ENCODE measurements at places on chromosomes 11 and 22. TPM values are rescaled to one million over a fixed set of nuclear protein-coding genes. Genes with fewer than 3 reads are reported as not detected.

Gene MS4A1
- total RNA-seq = not detected

Gene SYT12
- total RNA-seq = 0.18 TPM

Gene GDPD4
- not detected for total RNA-seq

Gene SELENOM
- 51.9 TPM for total RNA-seq

Gene UPK3A
- not detected for total RNA-seq

GRCh38 chr11:94171693-94172440, 43.2 kb downstream of the PANX1 start:
- peak; percentile 26 for DNase-seq

GRCh38 chr22:20578192-20578591, 70.8 kb downstream of the MED15 start:
- no peak for DNase-seq

GRCh38 chr22:16803255-16803917, 21.8 kb downstream of the XKR3 start:
- DNase-seq = no peak

DNA sequence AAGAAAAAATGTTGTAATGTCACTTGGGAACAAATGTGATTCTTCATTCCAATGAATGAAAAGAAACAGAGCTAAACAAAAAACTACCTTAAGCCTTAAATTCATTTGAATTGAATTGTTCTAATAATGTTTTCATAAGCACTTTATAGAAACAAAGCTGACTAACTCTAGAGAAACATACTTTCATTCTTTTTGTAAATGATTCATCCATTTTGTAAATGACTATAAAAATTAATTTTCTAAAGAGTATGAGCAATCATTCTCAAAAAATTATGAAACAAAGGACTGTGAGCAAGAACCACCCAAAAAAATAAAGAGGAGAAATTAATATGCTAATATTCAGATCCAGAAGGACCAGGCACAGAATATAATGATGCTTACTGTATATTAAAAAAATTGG, 986.5 kb upstream of the CHORDC1 start:
- no peak for DNase-seq

- no peak for DNase-seq
Observed at GRCh38 chr11:74838188-74838587, 89.5 kb downstream of the RNF169 start.

- DNase-seq = no peak
Observed at GRCh38 chr11:27390318-27391295, 27.6 kb upstream of the CCDC34 start.

DNA sequence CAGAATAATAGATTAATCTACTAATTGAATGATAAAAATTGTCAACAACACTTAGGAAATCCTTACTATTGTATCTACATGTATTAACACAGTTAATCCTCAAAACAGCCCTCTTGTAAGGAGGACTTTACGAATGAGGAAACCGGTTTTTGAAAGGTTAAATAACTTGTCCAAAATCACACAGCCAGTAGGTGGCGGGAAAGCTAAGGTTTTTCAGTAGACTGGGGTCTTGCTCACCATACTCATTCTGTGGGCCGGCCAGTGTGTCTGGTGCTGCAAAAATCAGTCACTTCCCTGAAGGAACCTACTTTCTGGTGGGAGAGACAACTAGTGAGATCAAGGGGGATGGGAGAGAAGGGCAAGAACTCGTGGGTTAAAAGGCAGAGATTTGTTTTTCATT, 3.8 kb downstream of the DCPS start:
- DNase-seq = no peak

- DNase-seq = no peak
Observed at GRCh38 chr22:47172771-47173534, 410.5 kb downstream of the TBC1D22A start.

GRCh38 chr11:106241601-106242257, 164.3 kb downstream of the AASDHPPT start:
- DNase-seq = no peak

- no peak for DNase-seq
Observed at GRCh38 chr11:30017445-30017895, 640 bp upstream of the KCNA4 start.
